ENCODE measurements at places on chromosomes 1 and 21.

DNA sequence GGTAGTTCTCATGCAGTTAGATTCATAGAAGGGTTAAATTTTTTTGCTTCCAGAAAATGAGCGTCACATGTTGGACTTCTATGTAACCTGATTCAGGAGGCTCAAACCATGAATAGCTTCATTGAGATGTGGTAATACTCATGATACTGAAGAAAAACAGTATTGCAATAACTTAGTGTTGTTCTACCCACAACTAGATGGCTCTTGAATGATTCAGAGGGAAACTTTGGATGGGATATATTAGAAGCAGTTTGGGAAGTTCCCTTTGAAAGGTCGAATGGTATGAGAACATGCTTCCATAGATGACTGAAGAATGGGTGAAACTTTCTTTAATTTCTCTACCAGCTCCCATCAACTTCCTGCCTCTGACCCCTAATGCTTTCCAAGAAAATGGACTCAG is 211.7 kb upstream of the PTGFR start:
- DNase-seq: no peak

GRCh38 chr21:35476621-35477395 is 427.7 kb upstream of the RUNX1 start:
- no peak for DNase-seq

DNA sequence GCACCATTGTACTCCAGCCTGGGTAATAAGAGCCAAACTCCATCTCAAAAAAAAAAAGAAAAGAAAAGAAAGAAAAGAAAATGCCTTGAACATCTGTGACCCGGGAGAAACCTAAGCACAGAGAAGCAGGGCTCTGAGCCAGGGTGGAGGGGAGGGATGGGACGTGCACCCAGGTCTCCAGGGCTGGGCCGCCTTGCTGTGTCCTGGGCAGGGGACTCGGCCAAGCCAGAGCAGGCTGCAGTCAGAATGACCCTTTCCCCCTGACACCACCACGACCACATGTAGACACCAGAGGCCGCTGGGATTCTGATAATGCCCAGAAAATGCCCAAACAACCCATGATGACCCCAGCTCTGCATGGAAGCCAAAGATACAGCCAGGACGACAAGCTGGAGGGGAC is 17.8 kb downstream of the CHD5 start:
- no peak for DNase-seq

GRCh38 chr1:31787261-31787660 is 23.1 kb upstream of the ADGRB2 start:
- DNase-seq: no peak

- no peak for DNase-seq
Measured at GRCh38 chr1:27099587-27100334, 55.2 kb downstream of the SLC9A1 start.

DNA sequence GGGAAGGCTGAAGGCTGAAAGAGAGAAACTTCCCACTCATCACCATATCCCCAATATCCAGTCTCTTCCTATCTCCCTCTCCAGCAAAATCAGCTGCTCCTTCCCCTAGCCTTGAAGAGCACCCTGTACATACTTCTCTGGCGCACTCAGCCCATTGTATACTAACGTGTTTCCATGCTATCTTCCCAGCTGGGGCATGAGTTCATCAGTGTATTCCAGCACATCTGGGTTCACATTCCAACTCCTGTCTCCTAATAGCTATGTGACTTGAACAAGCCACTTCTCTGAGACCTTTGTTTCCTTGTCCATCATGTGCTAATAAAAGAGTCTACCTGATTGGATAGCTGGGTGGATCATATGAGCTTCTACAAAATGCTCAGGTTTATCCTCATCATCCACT is 51.1 kb upstream of the OLIG2 start:
- DNase-seq: no peak

GRCh38 chr1:213652109-213652508 is 335.7 kb upstream of the PROX1 start:
- DNase-seq: no peak

DNA sequence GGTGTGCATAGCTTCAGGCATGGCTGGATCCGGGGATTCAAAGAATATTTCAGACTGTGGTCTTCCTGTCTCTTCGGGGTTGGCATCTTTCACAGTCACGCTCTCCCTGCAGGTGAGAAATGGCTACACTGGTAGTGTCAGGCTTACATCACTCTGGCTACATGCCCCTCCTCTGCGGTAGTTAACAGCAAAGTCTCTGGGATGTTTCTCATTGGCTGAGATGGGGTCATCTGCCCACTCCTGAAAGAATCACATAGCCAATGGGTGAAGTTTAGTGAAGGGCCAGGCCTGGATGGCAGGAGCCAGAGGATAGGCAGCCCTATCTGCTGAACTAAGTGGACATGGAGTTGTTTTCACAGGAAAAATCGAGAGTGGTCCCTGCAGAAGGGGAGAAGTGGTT is 356.5 kb downstream of the MATN1 start:
- DNase-seq: no peak

Data from activated T-cell treated with anti-CD3 and anti-CD28 coated beads, Interleukin-2, amount 50 U/mL, for 4 hours (primary cell).